Cardiac septum (tissue), 1 donor: ENCODE measurements at places on chromosomes 4 and X.

DNA sequence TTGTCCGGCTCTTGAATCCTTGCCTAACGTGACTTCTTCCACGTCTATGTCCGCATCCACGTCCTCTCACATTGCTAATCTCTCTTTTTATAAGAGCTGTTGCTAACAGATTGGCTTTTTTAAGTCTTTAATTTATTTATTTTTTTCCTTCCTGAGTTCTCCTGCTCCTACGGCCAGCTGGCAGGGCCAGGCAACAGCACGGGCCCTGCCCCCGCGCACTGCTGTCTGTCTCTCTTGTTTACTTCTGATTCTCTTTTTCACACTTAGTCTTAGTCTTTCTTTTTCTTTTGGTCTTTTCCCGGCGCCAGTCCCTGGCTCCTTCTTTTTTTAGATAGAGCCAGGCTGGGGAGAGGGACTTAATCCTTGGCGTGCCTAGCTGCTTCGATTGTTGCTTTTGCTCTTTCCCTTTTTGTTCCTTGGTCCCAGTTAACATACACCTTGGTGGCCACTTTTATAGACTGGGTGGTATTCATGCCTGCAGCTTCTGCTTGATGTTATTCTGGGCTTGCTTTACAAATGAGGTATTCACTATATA lies 53.2 kb upstream of the RBMX start:
- no peak for DNase-seq

DNA sequence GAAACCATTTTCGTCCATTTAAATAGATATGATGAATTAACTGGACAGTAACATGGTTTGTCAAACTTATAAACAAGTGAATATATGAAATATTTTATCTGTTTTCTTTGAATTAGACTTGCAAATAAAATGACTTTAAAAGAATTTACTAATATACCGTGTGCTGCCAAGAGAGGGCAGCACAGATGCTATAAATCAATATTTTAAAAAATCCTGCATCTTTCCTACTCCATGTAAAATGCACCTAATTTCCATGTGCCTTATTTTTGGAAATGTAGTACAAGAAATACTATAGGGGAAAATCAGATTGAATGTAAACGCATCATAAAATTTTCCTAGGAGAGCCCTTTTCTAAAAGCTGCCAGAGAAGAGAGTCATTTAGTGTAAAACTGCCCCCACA lies 62.2 kb downstream of the PRKX start:
- DNase-seq: no peak

GRCh38 chr4:165383591-165384073 lies 4.8 kb downstream of the CPE start:
- no peak for DNase-seq

DNA sequence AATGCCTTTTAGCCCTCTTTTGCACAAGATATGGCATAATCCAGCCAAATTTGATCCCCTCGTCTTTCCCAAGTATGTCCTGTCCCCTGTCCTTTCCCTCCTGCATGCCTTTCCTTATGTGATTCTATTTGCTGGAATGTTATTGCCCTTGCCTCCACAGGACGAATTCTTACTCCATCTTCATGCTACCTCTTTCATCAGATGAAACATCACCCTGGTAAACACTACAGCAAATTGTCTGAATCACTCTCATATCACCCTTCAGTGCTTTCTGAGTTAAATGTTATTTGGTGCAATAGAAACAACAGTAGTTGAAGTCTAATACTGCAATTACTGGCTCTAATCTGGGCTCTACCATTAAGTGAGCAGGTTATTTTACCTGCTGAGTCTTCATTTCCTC lies 52.2 kb upstream of the FAT1 start:
- DNase-seq: no peak

GRCh38 chr4:48970471-48970921 lies 15.6 kb upstream of the CWH43 start:
- DNase-seq: no peak

DNA sequence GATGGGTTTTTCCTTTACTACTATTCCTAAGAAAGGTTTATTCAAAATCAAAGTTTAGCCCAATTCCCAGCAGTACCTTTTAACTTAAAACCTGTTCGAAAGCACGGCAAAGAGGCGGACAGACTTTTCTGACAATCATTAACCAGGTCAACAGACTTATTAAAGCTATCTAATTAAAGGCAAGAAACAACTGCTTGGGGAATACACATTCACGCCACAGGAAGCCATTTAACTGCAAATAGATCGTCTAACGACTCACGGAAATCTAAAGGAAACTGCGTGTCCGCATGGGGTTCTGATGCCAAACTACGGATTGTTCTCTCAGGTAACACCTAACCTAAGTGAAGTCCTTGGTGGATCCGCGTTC lies 663 bp upstream of the USP53 start:
- no peak for DNase-seq

GRCh38 chr4:159240687-159241086 lies 137.8 kb downstream of the RAPGEF2 start:
- DNase-seq: no peak

DNA sequence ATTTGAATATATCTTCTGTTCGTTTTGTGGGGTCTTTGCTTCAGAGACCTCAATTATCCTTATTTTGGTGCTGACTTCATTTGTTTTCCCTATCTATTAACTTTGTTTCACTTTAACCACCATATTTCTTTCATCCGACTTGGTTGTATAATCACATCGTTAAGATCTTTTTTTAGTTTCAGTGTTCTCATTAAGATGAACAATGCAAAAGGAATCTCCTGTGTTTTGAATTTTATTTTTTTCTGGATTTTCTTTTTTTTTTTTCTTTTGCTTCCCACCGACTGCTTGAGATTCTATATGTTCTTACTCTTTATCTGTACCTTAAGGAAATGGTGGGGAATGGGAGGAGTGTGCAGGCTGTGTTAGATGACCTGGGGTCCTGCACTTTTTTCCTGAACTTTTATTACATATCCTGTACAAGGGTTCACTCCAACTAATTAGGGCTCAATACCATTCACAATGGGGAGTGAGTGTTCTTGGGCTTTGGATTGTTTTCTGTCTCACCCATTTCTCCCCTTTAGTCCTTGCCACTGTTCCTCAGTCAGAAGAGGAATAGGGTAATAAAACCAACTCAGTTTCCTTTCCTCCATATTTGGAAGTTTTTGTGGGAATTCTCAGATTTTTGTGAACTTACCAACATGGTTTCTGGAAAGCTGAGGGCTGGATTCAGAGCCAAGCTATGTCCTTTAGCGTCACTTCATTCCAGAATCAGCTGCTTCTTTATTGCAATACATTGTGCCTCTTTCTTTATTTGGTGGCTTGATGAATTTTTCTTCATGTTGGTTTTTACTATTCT lies 43.2 kb upstream of the BMPR1B start:
- DNase-seq: no peak

GRCh38 chr4:147768113-147768512 lies 36.2 kb downstream of the ARHGAP10 start:
- DNase-seq: no peak

DNA sequence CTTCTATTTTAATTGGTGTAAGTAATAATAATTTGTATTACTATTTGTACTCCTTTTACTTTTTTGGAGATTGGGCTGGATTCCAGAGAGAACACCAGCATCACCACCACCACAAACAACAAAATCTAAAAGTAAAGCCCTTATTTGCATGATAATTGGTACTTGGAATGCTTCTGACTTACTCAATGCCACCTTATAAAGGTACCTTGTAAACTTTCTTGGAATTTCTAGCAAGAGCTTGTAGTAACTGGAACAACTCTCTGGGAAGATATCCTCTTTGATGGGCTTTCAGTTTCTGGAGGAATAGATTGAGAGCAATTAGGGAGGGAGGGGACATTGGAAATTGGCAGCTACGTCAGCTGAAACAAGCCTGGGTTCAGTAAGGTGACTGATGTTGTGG lies 20.2 kb upstream of the PITX2 start:
- DNase-seq: no peak

DNA sequence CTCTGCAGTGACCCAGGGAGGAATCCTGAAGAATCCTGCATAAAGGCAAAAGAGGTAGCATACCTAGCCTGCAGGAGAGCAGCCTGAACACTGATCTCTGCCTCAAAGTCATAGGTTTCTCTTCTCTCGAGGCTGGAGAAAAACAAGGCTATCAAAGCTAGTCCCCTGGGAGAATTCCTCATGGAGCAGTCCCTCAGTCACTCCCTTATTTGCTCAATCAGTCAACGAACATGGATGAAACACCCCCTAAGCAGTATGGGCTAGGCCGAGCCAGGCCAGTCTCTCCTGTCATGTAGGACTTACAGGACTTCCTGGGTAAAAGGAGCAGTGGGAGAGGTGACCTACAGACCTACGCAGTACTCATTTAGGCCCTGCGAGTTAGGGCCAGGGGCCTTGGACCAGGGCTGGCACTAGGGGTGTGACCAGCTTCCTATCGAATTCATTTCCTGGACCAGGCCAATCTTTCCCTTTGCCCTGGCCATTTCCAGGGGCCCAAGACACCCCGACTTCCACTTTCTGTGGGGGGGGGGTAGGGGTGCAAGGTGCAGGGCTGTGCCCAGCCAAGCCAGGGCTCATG lies 164.1 kb downstream of the EFNB1 start:
- no peak for DNase-seq

GRCh38 chr4:14878681-14879080 lies 123.6 kb upstream of the CPEB2 start:
- DNase-seq: no peak

GRCh38 chr4:18051281-18051680 lies 29.7 kb upstream of the LCORL start:
- no peak for DNase-seq
